ENCODE measurements at places on chromosomes 2 and 18. TPM values are rescaled to one million over a fixed set of nuclear protein-coding genes. Genes with fewer than 3 reads are reported as not detected.

DNA sequence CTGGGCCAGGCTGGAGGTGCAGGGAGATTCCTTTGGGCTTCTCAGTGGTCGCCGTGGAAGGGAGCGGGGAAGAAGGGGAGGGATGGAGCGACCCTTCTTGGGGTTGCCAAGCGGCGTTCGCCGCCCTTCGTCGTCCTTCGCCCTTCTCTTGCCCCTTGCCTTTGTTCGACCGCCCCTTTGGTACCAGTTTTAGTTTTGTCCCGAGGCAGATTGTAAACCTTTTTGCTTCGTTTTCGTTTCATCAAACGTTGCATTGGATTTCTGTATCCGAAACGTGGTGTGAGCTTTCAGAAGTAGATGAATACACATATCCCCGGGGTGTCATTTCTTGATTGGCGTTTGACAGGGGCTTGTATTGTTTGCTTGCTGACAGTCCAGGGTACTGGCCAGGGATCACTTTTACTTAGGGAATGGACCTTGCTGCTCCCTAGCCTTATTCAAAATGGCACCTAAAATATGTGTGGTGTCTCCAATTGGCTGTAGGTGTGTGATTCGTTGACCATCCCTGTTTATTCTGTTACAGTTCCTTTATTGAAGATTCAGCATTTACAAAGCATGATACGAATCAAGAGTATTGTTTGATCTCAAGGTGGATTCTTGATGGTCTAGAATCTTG, 788 bp downstream of the USP14 start:
- peak; percentile 27 for DNase-seq

DNA sequence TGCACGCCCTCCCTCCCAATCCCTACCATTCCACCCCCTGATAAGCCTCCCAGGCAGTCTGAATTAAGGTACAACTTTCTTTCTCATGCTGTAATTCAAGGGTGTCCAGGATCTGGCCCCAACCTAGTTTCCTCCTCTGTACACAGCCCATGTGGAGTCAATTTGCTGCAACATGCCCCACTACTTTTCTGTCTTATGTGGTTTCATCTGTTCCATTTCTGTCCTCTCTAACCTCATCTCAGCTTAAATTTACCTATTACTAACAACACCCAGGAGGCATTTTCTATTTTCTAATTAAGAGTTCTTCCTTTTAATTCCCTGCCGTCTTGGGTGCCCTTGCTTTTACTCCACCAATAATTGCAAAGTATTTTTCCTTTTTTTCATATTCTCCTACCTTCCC, 10.0 kb downstream of the PPP4R1 start:
- DNase-seq: no peak

DNA sequence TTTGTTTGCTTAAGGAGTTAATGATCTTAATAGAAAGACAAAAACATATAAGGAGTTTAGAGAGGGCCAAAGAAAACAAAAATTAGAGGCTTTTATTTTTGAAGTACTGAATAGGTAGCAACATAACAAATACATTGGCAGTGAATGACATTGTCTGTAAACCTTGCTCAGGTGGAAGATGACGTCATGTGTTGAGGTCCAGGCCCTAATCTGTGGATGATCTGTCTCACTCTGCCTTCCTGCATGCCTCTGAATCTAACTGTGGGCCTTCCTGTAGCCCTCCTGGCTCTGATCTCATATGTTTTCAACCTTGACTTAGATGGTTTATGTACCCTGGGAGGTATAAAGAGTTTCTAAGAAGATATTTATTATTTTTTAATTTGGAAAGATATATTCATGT, 58.1 kb upstream of the DYNAP start:
- no peak for DNase-seq

The SOX11 gene
- total RNA-seq: 26.5 TPM

GRCh38 chr2:128642316-128642715, 323.6 kb upstream of the HS6ST1 start:
- DNase-seq: no peak

All from GM23338 (cell line).